ENCODE measurements at places on chromosomes 6 and 20.

- no peak for DNase-seq
Measured at GRCh38 chr6:157670466-157671186, 152.4 kb upstream of the SNX9 start.

DNA sequence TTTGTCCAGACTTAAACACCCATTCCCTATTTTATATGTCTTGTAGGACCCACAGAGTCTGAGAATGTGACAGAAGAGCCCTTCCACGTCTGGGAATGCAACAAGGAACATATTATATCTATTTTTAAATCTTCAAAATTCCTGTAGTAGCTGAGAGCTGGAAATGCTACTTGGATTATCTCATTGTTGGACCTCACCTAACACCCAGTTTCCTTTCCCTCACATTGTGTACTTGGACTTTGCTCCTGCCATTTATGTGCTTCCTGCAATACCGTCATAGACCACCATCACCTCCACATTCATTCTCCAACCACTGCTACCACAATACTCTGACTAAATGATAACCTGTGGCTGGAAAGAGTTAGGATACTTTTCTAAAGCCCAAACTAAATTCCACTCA lies 335.4 kb downstream of the COL12A1 start:
- no peak for DNase-seq

- DNase-seq: no peak
Measured at GRCh38 chr20:9076440-9076839, 7.6 kb downstream of the PLCB4 start.

GRCh38 chr6:33114406-33114805 lies 38.6 kb downstream of the HLA-DPB1 start:
- no peak for DNase-seq

GRCh38 chr6:2680264-2680922 lies 70.3 kb downstream of the MYLK4 start:
- DNase-seq: no peak

GRCh38 chr20:8749986-8750385 lies 318.9 kb upstream of the PLCB4 start:
- DNase-seq: no peak

GRCh38 chr20:44728801-44729443 lies 13.8 kb downstream of the CCN5 start:
- peak; percentile 92 for DNase-seq

DNA sequence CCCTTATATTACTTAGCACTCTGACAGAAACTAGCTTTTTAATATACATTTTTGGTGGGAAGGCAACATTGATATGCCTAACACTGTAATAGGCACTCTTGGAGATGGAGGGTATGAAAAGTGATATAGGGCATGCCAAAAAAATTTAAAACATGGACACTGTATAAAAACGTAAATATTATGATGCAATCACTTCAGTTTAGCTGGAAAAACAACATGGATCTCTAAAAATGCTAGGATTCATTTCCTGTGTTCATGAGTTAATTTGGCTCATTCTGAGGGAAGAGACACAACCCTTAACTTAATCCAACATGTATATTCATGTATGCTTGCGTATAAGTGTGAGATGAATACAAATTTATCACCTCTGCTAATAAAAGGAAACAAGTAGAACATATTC lies 157.3 kb upstream of the TFAP2D start:
- DNase-seq: no peak

DNA sequence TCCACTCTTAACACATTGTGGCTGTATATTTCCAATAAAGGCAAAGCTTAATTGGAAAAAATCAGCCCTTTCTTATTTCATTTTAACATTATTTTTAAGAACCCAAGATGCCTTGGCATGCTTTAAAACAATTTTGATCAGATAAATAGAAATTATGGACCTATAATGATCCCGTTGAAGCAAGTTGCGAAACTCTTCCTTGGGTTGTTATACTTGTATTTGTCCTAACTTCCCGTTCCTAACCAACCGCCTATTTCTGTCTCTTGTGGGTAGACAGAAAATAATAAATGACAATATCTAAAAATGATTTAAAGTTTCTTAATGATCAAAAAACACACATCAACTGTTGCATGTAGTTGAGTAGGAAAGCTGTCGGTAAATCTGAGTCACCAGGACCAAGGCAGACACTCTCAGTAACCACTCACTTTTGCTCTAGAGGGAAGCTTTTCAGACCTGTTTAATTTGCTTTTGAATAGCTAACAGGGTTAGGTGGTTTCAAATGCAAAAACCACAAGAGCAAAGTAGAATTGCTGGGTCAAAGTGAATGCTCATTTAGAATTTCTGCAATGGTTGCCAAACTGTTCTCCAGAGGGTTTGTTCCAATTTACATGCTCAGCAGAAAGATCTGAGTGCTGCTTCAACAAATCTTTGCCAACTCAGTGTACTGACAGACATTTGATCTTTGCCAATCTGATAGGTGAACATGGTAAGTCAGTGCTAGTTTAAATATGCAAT lies 34.2 kb upstream of the KCNK5 start:
- peak; percentile 96 for DNase-seq

GRCh38 chr20:37992802-37993409 lies 40.4 kb downstream of the TTI1 start:
- DNase-seq: peak; percentile 46

- no peak for DNase-seq
Measured at GRCh38 chr6:27332692-27333641, 20.9 kb upstream of the POM121L2 start.

DNA sequence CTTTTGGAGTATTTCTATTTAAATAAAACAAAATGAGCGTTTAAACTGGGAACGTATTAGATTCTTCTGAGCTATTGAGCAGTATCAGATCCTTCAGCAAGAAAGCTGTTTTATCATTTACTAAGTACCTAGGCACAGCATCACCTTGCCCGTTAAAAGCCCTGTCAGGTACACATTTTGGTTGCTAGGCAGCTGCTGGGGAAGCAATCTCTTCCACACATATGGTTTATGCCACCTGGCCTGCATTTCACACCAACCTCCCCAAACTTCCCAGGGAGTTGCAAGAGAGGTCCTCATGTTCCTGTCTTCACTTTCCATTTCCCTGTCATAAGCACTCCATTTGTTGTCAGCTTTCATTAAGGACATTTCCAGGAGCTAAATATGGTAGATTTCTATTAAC lies 400.1 kb downstream of the PLCB1 start:
- no peak for DNase-seq

GRCh38 chr20:22909436-22909835 lies 125.7 kb upstream of the SSTR4 start:
- DNase-seq: no peak

DNA sequence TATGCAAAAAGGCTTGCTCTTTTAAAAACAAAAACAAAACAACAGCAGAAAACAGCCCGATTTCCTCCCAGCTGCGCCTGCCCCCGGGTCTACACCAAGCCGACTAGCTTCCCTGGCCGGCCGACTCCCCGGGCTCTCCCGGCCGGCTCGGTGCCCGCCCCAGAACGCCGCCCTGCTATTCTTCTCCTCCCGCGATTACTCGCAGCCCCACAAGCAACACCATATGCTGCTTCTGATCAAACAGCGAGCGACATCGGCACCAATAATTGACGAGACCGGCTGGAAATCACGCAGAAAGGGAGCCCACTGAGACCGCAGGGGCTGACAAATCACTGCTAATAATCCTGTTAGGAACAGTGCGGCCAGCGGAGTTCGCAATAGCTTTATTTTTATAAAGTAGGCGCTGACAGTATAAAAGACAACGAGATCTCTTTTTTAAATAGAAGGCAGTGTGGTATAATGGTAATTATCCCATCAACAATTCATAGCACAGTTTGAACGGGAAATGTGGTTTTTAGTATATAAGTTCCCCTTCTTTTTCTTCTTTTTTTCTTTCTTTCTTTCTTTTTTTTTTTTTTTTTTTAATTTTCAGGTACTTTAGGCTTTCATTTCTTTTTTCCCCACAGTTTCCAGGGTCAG lies 3.3 kb downstream of the SIM1 start:
- peak; percentile 39 for DNase-seq

GRCh38 chr6:30113003-30113759 lies at the start of gene TRIM31:
TRIM31 (minus strand) TSS chr6:30113090; CDS start chr6:30112805, 285 bp downstream.
- DNase-seq: no peak

- DNase-seq: no peak
Measured at GRCh38 chr20:39246436-39246835, 284.3 kb downstream of the DHX35 start.

DNA sequence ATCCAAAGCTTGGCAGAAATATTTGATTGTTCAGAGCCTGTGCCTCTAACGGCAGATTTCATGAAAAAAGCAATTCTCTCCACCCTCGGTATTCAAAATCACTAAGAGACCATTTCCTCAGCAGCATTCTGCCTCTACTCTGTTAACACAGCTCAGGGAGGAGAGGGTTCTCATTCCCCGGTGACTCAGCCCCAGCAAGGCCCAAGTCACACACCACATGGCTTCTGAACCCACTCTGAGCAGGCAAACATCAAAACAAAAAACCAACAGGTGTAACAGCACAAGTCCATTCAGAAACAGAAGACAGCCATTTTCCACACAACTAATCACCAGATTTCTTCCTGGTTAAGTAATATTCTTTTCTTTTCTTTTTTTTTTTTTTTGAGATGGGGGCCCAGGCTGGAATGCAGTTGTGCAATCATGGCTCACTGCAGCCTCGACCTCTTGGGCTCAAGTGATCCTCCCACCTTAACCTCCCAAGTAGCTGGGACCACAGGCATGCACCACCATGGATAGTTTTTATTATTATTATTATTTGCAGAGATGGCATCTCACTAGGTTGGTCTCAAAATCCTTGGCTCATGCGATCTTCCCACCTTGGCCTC lies 55.4 kb downstream of the GFOD1 start:
- no peak for DNase-seq

DNA sequence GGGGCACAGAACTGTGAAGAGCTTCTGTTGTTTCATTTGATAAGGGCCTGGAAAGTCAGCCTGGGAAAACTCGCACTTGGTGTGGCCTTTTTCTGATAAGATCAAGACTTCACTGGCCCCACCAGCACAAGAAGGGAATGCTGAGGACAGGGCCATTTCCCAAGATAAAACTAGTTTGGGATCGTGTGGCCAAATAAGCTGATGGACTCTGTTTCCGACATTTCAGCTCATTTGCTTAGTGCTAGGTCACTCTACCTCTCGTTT lies 116.0 kb downstream of the CLIC5 start:
- DNase-seq: no peak

DNA sequence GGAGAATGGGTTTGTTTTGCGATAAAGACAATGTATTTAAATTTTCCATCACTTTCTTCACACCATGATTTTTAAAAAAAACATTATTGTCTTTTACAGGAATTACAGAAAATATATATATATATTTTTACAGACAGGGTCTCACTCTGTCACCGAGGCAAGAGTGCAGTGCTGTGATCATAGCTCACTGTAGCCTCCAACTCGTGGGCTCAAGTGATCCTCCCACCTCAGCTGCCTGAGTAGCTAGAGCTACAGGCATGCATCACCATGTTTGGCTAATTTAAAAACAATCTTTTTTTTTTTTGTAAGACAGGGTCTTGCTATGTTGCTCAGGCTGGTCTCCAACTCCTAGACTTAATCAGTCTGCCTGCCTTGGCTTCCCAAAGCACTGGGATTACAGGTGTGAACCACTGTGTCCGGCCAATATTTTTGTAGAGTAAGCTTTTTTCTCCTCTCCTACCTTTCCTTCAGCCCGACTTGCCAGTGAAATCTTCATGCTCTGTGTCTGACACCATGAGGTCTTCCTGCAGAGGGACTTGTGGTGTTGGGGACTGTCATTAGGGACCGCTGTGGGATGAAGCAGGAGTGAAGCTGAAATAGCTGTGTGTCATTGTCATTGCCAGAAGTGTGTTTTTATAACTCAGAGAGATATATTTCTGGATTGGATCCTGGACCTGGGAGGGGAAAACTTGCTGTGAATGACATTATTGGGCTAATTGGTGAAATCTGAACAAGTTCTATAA lies 13.2 kb downstream of the DSP start:
- no peak for DNase-seq

- no peak for DNase-seq
Measured at GRCh38 chr6:134170844-134171243, 118.4 kb upstream of the SLC2A12 start.

DNA sequence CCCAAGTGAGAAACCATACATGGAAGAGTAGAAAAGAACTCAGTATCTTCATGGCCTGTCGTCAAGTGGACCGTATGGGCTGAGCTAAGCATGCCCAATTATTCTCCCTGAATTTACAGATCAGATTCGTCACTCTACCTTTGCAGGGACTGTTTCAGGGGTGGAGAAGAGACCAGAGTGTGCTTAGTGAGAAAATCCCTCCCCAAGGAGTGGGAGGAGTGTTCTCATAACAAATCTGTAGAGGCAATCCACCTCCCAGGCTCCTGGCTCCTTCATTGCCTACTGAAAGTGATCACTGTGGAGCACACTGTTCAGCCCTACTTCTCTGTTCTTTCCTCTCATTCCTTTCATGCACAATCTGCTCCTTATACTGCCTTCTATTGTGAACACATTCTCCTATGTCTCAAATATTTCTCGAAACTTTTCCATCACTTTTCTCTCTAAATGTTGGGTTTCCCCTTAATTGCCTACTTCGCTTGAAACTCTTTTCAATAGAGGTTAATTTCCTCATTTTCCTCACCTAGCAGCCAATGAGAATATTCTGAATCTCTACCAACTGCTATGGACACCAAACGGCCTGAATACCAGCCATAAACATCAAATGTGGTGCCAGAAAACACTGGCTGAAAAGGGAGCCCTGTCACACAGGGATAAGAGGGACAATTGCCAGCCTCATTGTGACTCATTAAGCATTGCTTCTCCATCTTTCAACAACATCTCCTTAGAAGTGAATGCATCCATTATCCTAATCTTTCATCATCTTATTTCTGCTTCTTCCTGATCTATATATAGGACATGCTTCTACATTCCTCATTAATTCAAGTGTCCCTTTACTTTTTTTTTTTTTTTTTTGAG lies 398.3 kb downstream of the UTRN start:
- DNase-seq: no peak

GRCh38 chr6:122623279-122623678 lies 13.1 kb downstream of the PKIB start:
- DNase-seq: no peak

DNA sequence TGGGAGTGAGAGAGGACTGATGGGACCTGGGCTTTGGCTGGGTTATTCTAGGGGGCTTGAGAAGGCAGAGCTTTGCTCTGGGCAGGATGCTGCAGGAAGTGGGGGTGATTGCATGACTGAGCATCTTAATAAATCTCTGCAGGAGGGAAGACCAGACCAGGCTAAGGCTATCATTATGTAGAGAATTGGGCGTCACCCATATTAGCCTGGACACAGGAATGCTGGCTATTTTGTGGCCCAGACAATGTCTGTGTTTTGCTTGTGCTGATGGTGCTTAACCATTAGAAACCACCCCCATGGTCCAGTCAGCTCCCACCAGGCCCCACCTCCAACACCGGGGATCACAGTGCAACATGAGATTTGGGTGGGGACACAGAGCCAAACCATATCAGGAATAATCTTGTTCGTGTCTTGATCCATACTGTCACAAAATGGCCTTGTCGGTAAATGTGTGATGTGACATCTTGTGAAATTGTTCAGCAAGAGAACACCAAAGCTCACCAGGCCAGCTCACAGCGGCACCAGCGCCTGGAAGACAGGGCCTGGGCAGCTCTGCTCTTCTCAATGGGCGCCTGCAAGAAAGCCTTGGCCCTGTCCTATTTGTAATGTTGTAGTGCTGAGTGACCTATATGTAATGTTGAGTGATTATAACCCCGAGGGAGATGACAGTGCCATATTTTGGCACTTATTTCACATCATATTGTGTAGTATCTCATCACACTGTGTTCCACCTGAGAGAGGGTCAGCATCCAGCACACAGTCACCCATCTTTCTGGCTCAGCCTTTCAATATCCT lies 211.8 kb downstream of the QKI start:
- no peak for DNase-seq

- DNase-seq: no peak
Measured at GRCh38 chr6:122102026-122102425, 297.4 kb upstream of the HSF2 start.
